ENCODE measurements at places on chromosomes 12 and 14.

GRCh38 chr12:11752403-11753149 is 103.1 kb downstream of the ETV6 start:
- DNase-seq, result no peak

DNA sequence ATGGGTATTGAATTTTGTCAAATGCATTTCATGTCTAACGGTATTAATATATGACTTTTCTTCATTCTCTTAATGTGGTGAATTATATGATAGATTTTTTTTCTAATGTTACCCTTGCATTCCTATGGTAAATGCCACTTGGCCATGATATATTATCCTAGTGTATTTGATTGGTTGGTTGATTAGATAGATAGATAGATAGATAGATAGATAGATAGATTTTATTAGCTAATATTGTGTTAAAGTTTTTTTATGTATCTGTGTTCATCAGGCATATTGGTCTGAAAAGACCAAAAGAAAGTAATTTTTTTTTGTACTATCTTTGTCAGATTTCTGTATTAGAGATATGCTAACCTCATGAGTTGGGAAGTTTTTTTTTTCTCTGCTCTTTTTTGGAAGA is 124.6 kb downstream of the TGFB3 start:
- DNase-seq, result no peak

GRCh38 chr14:52018252-52018651 is 28.9 kb downstream of the RTRAF start:
- no peak for DNase-seq

DNA sequence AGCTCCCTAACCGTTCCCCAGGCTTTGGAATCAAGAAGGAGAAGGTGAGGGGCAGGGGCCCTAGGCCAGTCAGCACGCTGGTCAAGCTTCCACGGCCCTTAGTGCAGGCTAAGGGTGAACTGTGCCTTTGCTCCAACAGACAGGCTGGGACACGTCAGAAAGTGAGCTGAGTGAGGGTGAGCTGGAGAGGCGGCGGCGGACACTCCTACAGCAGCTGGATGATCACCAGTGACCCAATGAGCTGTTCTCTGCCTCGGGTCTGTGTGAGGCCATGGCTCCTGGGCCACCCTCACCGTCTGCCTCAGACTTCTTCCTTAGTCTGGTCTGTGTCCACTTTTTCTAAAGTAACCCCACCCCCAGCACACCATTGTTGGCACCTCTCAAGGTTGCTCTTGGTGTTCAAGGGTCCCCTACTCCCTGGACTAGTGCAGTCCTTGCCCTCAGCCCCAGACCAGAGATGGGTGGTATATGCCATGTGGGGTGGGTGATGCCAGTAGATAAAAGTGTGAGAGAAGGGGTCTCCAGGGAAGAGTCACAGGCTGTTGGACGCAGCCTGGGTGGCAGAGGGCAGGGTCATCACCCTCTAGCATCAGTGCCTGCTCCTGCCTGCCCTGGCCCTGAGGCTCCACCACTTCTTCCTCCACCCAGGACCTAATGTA is 20.7 kb downstream of the PRPF40B start:
- DNase-seq, result no peak

- no peak for DNase-seq
Observed at GRCh38 chr14:48435221-48435620, 759.8 kb upstream of the MDGA2 start.

DNA sequence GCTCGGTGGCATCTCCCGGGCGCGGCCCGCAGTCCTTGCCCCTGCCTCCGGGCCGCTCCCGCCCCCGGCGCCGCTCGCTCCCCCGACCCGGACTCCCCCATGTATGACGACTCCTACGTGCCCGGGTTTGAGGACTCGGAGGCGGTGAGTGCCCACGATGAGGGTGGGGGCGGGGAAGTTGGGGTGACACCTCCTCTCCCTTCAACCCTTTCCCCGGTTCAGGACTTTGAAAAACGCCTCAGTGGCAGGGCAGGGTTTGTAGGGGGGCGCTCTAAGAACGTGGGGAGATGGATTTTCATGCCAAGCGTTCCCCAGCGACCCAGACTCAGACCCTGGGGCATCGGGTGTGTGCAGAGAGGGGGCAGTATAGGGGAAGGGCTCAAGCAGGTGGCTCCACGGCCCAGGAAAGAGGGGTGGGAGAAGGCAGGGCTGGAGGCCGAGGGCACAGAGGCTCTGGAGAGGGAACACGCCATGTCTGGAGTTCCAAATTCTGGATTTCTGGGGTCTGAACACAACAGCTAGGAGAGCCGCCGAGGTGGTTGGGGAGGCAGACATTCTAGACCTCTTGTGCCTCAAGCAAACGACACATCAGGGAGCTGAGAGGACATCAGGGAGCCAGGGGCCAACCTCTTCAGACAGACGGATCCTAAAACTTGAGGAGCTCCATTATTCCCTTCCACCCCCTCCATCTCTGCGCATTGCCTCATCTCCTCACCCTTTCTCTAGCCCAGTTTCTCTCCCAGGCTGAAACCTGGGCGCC is 715 bp downstream of the CACNB3 start:
- no peak for DNase-seq

All from activated CD4-positive, alpha-beta T cell treated with anti-CD3 and anti-CD28 coated beads, Interleukin-2, amount 50 U/mL, for 16 hours (primary cell).